ENCODE measurements at places on chromosomes 12 and 14.

DNA sequence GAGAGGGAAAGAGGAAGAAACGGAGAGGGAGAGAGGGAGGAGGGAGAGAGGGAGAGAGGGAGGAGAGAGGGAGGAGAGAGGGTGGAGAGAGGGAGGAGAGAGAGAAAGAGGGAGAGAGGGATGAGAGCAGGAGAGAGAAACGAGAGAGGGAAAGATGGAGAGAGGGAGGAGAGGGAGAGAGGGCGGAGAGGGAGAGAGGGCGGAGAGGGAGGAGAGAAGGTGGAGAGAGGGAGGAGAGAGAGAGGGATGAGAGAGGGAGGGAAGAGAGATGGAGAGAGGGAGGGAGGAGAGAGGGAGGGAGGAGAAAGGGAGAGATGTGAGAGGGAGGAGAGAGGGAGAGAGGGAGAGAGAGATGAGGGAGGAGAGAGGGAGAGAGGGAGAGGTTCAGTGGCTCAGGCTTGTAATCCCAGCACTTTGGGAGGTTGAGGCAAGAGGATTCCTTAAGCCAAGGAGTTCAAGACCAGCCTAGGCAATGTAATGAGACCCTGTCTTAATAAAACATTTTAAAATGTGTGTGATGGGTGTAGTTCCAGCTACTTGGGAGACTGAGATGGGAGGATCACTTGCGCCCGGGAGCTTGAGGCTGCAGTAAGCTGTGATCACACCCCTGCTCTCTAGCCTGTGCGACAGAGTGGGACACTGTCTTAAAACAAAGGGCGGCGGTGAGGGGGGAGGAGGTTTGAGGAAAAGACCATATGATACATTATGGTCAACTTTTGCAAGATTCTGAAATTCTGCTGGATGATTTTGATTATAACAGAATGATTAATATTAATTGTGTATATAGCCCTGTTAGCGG is 21.3 kb upstream of the SNRPF start:
- DNase-seq: no peak

GRCh38 chr12:109910969-109911348 is 10.9 kb downstream of the TCHP start:
- no peak for DNase-seq

GRCh38 chr12:22415342-22416309 is 81.1 kb upstream of the ST8SIA1 start:
- DNase-seq: no peak

DNA sequence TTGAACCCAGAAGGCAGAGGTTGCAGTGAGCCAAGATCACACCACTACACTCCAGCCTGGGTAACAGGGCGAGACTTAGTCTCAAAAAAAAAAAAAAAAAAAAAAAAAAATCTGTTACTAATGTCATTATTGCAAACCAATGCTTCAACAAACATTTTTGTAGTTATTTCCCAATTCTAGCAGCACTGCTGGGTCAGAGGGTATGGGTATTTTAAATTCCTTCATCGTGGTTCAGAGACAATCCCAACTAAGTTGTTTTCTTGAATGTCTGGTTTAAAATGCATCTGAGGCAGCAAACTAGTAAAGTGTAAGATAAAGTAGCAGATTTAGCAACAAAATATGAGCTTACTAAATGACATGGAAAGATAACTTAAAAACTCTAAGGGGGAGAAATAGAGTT is 65.6 kb downstream of the FERMT2 start:
- DNase-seq: no peak

DNA sequence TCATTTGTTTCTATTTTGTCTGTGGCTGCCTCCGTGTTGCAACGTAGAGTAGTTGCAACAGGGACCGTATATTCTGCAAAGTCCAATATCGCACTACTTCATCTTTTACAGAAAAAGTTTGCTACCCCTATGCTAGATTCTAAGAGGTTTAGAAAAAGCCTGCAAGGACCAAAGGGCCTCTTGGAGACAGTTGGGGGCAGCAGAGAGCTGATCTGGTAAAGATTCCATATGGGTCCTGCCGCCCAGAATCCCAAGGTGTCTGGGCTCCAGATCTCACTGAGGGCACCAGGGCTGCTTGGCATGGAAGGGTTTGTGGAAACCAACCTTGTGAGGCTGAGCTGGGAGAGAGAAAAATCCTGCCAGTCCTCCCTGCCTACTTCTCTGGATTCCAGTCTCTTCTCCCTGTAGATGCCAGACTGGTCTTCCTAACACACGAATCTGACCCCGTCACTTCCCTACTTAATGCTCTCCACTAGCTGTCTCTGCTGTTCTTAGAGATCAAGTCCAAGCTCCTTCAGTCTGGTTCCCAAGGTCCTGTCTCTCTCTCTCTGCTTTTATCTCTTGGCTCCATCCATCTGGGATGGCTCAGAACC is 74.6 kb downstream of the GLRX5 start:
- DNase-seq: no peak

GRCh38 chr14:104322531-104323366 is 184.4 kb downstream of the KIF26A start:
- DNase-seq: no peak

DNA sequence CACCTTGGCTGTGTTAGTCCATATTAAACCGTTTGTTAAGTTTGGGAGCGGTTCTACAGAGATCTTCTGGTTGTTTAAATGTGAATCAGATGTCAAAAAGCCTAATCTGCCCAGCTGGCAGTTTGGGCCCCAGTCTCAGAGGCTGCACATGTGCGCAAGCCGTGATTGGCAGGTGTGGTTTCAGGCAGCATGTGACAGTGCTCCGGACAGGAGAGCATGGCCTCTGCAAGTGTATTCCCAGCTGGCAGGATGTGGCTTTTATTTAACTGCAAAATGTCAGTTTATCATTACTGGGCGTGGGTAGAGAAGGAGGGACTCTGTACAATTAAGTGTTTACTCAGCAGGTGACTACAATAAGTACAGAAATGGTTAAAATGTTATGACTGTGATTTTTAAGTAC is 77.5 kb downstream of the PELI2 start:
- DNase-seq: no peak

GRCh38 chr14:31902002-31902401 is 175.1 kb upstream of the ARHGAP5 start:
- DNase-seq: no peak

DNA sequence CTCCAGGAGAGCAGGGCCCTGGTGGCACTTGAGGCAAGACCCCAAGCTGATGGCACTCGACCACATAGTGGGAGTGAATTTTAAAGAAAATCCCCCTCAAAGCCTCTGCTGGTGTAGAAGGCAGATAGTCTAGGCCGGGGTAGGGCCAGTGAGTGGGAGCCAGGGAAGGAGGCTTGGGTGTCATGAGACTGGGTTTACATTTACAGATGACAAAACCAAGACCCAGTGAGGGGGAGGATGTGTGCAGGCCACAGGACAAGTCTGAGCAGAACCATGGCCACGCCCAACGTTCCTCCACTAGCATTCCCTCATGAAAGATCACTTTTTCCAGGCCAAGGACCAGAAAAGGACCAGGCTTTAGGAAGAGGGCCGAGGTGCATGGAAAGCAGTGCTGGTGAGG is 42.0 kb downstream of the EVL start:
- DNase-seq: no peak

DNA sequence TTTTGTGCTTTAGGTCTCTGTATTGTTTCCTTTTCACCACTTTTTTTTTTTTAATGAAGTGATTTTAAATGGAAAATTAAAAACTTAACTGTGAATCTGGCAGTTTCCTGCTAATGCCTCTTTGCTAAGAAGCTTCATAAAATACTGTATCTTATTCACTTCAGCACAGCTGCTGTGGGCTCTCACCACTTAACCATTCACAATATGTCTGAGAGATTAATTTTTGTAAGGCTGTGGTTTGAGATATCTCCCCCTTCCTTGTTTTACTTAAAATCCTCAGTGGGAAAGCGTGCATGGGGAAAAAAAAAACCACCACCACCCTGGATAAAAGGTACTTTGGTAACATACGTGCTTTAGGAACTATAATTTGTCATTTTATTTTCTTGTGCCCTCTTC is 115.9 kb downstream of the ETV6 start:
- DNase-seq: no peak

DNA sequence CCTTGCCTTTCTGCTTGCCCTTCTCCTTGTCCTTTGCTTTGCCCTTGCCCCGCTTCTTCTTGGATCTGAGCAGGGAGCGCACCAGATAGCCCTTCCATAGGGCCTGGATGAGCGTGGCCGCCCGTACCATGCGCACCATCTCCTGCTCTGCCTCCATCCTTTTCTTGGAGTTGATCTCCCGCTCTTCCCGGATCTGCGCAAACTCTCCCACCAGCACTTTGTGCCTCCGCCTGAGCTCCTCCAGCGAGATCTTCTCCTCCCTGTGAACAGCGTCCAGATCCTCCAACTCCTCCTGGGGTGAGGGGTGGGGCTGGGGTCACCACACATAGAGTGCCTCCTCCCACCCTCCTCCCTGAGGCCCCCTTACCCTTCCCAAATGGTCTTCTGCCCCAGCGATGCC is 10.1 kb downstream of the RITA1 start:
- DNase-seq: no peak

DNA sequence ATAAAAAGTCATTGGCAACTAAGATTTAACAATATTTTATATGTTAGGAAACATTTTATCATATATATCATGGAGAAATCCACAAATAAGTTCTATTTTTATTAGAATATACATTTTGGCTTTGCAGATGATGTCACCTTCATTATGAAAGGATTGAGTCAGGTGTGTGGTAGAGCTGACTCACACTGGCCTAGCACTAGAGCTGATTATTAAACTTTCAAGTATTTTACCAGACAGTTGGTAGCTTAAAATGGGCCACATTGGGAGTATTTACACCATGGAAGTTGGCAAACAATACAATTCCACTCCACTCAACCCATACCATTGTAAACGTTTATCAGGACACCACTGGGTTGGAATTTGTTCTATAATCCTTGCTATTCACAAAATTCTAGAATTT is 1036.6 kb downstream of the TRHDE start:
- DNase-seq: no peak

DNA sequence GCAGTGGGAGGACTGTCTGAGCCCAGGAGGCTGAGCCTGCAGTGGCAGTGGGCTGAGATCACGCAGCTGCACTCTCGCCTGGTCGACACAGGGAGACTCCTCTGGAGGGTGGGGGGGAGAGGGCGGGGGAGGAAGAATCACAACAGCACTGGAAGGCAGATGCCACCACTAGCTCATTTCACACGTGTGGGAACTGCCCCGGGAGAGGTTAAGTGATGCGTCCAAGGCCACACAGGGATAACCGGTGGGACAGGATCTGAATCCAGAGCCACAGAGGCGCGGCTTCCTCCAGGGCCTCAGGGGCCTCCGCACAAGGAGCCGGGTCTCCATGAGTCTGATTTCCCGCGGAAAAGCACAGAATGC is 20.8 kb downstream of the STX2 start:
- no peak for DNase-seq

Data from activated gamma-delta T cell (primary cell).